ENCODE measurements at places on chromosomes 2 and 18. TPM values are rescaled to one million over a fixed set of nuclear protein-coding genes. Genes with fewer than 3 reads are reported as not detected.
A peak's percentile ranks its signal among the peaks of the same experiment; 100 is the strongest.

Gene MYL12A
- 310 TPM for total RNA-seq

DNA sequence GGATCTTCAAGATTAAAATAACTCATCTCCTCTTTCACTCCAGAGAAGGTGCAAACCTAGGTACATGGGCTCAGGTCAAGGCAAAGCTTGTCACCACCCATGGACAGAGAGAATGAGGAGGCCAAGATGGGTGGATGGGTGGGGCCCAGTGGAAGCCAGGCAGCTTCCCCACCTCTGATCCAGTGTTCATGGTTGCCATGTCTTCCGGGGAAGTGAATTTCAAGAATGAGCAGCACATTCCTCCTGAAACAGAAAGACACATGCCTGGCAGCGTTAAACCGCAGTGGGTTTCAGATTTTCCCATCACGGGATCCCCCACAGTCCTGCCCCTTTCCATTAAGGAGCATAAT, 301.7 kb downstream of the EIPR1 start:
- peak; percentile 83 for DNase-seq
- no peaks in the 10 kb centered on the region for H3K4me1 ChIP-seq
- H3K36me3 ChIP-seq, result no peaks in the 10 kb centered on the region
- H3K4me3 ChIP-seq, result no peak overlapping the region
- no peaks in the 10 kb centered on the region for H3K27me3 ChIP-seq

- no peaks in the 10 kb centered on the region for H3K4me1 ChIP-seq
- H3K27ac ChIP-seq, result no peak overlapping the region
- H3K27me3 ChIP-seq, result no peaks in the 10 kb centered on the region
- H3K36me3 ChIP-seq, result no peaks in the 10 kb centered on the region
Observed at GRCh38 chr18:34280000-34280399, 55.3 kb upstream of the NOL4 start.

DNA sequence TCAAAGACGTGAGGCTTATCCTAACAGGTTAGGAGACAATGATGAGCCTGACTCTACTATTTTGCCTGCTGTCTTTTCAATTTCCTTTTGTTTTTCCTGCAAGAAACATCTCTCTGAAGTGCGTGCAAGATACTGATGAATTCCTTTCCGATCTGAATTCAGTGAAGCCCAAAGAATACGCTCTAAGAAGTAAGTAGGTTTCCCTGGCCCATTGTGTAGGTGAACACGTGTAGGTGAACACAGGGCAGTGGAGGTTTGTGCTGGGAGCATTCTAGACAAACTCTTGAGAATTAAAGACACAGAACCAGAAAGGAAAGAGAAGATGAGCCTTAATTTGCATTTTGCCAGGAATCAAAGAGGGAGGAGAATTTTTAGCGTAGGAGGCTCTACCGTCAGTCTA, 132.0 kb downstream of the ZNF532 start:
- DNase-seq, result no peak
- H3K4me3 ChIP-seq, result no peak overlapping the region
- H3K27ac ChIP-seq, result no peak overlapping the region
- no peaks in the 10 kb centered on the region for H3K36me3 ChIP-seq
- peaks cover 18% of the 10 kb centered on the region for H3K4me1 ChIP-seq

GRCh38 chr2:26300234-26300925, 45.6 kb upstream of the SELENOI start:
- peak overlapping the region; percentile 77 for H3K27ac ChIP-seq
- H3K36me3 ChIP-seq, result no peaks in the 10 kb centered on the region
- no peak for DNase-seq
- no peaks in the 10 kb centered on the region for H3K27me3 ChIP-seq

All from esophagus muscularis mucosa (tissue), 4 donors.